ENCODE measurements at places on chromosomes 13 and 19. TPM values are rescaled to one million over a fixed set of nuclear protein-coding genes. Genes with fewer than 3 reads are reported as not detected.

- no peak for DNase-seq
These were observed 27.1 kb downstream of the N4BP2L2 start for GRCh38 chr13:32511482-32511881.

- DNase-seq = peak; percentile 99
These were observed at the start of gene TEX30 for GRCh38 chr13:102773441-102774213. TSS of gene TEX30 (minus strand) at chr13:102773786. CDS start at chr13:102770026, 3,760 bp downstream.

Gene SSC5D
- not detected for total RNA-seq

- DNase-seq = no peak
These were observed 1.6 kb upstream of the C19orf38 start for GRCh38 chr19:10846500-10847202.

DNA sequence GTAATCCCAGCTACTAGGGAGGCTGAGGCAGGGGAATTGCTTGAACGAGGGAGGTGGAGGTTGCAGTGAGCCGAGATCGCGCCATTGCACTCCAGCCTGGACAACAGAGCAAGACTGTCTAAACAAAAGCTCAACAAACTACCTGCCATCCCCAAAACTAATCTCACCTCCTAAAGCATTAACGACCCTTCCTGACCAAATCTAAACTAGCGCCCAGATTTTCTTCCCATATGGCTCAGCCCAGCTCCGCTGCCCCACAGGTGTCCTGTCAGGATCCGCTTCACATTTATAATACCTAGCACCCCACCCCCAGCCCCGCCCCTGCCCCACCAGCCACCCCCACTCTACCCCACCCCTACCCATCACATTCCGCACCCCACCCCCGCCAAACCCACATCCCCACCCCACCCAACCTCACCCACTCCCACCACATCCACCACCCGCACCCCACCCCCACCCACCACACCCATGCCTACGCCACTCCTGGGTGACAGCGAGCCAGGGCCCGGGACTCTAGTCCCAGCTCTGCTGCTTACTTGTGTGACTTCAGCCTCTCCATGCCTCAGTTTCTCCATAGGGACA lies 599 bp downstream of the C19orf12 start:
- DNase-seq = no peak

- no peak for DNase-seq
These were observed 3.8 kb downstream of the ZC3H4 start for GRCh38 chr19:47109541-47110375.

- no peak for DNase-seq
These were observed 26.0 kb downstream of the OLFM4 start for GRCh38 chr13:53054569-53054968.

DNA sequence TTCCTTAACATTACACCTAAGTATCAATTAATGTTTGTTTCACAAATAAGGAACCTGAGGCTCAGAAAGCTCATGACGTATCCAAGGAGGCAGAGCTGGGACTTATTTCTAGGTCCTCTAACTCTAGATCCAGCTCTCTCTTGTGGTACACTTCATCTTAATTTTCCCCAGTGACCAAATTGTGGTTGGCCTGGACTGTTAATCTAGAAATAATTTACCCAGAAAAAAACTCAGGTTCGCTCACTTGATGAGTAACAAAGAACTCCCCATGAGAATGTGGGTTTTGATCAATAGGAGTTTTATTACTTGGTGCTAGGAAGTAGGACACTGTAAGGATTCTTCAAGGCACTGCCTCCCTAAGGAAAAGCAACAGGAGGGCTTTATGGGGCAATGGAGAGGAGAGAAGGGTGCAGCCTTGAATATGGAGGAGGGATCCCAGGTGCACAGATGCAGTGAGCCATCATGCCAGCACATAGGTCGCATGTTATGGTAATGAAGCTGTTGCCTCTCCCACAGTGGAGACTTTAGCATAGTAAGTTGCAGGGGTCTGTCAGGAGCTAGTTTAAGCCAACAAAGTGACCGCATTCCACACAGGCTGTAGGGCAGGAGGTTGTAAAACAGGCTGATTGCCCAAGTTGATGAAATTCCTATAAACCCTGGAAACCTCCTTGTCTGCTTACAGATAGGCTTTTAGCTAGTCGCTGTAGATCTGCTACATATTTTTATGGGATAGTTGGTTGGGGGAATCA lies 14.7 kb downstream of the RAP2A start:
- no peak for DNase-seq

Gene STOML3
- total RNA-seq = not detected

DNA sequence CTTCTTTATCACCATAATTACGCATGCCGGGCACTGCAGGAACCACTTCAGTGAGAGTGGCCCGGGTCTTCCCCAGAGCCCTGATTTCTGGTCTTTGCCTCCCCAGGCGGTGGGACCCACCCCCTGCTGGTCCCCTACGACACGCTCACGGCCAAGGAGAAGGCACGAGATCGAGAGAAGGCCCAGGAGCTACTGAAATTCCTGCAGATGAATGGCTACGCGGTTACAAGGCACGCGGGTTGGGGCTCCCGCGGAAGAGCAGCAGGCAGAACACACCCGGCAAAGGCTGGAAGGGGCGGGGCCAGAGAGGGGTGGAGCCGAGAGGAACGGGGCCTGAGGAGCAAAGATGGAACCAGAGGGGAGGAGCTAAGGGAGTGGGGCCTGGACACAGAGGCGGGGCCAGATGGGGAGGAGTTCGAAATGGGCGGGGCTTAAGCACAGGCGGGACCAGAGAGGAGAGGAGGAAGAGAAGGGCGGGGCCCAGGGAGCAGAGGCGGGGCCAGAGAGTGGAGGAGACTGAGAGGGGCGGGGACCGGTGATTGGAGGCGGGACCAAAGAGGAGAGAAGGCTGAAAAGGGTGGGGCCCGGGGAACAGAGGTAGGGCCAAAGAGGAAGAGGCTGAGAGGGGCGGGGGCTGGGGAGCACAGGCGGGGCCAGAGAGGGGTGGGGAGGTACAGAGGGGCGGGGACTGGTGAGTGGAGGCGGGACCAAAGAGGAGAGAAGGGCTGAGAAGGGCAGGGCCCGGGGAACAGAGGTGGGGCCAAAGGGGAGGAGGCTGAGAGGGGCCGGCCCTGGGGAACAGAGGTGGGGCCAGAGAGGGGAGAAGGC lies 73.4 kb downstream of the RYR1 start:
- DNase-seq = peak; percentile 20

- DNase-seq = no peak
These were observed 2.0 kb downstream of the PPP6R1 start for GRCh38 chr19:55256562-55257460.

Gene AP1M2
- 9.9 TPM for total RNA-seq

DNA sequence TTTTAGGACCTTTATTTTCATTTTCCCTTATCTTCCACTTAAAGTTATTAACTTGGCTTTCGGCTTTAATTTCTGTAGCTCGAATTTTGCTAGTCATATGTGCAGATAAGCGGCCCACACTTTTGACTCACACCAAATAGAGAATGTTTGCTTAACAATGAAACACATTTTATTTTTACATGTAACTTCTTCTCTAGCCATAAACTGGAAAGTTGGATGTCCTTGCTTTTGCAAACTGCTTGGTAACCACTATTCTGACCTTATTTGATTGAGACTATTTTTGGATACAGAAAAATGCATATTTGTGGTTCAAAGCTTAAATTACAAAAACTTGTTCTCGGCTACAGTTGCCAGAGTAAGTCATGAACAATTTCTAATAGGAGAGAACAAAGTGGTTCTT lies 600.0 kb downstream of the KCTD12 start:
- DNase-seq = no peak

GRCh38 chr13:72539925-72540324 lies 187.5 kb downstream of the MZT1 start:
- DNase-seq = no peak

- DNase-seq = no peak
These were observed 76.0 kb downstream of the CAB39L start for GRCh38 chr13:49367640-49368422.

GRCh38 chr19:44810234-44811121 lies 1.6 kb downstream of the BCAM start:
- no peak for DNase-seq

GRCh38 chr19:6534451-6535093 lies 3.7 kb downstream of the TNFSF9 start:
- DNase-seq = no peak

GRCh38 chr19:49786376-49786820 lies 19.6 kb downstream of the AP2A1 start:
- DNase-seq = no peak

Gene LYPD4
- total RNA-seq = not detected

DNA sequence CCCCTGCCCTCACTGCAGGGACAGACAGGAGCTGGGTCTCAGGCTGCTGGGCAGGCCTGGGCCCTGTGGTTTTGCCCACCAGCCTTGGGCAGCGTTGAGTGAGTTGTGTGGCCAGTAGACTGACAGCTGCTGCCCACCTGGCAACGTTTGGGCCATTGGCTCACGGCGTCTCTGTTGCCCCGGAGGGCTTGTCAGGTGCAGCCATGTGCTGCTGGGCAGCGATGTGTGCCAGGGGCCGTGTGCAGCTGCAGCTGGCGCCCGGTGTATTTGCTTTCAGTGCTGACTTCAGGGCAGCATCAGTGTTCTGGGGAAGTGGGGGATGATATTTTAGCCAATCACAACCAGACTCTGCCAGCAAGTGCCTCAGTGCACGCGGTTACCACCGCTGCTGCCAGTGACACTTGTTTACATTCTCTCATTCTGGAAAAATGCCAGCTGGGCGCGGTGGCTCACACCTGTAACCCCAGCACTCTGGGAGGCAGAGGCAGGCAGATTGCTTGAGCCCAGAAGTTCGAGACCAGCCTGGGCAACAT lies 10.6 kb downstream of the FZR1 start:
- no peak for DNase-seq

- DNase-seq = no peak
These were observed 700.2 kb upstream of the PCDH20 start for GRCh38 chr13:62115831-62116230.

GRCh38 chr13:48760626-48761025 lies 106.9 kb downstream of the CYSLTR2 start:
- DNase-seq = no peak
